NK-92 treated with Interleukin-12 subunit alpha and Interleukin-12 subunit beta, amount 100 ng/mL, for 24 hours (cell line): ENCODE measurements at places on chromosomes 2 and 18.

GRCh38 chr18:64052772-64053171, 82.9 kb downstream of the SERPINB8 start:
- no peak for DNase-seq

GRCh38 chr2:237944302-237944701, 22.5 kb upstream of the UBE2F start:
- no peak for DNase-seq

DNA sequence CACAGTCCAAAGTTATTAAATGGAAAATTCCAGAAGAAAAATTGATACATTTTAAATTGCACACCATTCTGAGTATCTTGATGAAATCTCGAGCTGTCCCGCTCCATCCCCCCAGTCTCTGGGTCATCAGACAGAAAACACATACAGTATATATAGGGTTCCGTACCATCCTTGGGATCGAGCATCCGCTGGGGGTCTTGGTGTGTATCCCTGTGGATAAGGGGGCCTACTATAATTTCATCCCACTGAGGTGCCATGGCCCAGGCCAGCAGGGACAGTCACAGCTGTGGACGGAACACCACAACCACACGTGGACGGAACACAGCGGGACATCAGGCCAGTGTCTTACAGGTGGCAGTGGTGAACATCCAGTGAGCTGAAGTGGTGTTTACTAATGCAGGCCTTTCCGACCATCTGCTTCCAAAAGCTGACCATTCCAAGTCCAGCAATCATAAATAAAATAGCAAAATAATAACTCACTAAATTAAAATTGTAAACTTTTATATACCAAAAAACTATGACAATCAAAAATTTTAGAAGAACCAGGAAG, 14.0 kb downstream of the TWIST2 start:
- no peak for DNase-seq

DNA sequence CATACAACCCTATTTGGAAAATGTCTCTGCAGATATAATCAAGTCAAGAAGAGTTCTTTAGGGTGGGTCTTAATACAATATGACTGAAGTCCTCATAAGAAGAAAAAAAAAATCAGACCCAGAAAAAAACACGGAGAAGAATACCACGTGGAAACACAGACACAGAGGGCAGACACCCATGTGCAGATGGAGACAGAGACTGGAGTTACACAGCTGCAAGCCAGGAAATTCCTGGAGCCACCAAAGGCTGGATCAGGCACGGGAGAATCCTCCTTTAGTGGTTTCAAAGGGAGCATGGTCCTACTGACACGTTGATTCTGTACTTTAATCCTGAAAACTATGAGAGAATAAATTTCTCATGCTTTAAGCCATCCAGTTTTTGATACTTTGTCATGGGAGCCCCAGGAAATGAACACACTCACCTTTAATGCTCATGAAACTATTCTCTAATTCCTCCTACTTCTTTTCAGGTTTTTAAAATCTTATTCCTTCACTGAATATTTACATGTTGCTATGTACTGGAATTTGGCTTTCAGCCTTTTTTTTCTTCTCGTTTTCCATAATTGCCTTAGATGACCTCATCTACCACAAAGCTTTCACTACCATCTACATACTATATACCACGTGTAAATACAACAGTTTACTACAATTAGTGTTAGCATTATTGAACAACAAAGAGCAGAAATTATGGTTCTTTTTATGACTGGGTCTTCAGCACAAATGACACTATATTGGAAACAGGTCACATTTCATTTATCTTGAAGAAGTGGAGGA, 529.1 kb downstream of the IRS1 start:
- DNase-seq: no peak

- no peak for DNase-seq
Observed at GRCh38 chr2:134041877-134042276, 212.0 kb upstream of the MGAT5 start.

GRCh38 chr2:175004980-175005732, at the start of gene CHN1:
TSS of gene CHN1 (minus strand) at chr2:175005381. CDS start at chr2:175004912, 469 bp downstream.
- no peak for DNase-seq

GRCh38 chr2:221137385-221137784, 434.7 kb downstream of the EPHA4 start:
- DNase-seq: no peak

DNA sequence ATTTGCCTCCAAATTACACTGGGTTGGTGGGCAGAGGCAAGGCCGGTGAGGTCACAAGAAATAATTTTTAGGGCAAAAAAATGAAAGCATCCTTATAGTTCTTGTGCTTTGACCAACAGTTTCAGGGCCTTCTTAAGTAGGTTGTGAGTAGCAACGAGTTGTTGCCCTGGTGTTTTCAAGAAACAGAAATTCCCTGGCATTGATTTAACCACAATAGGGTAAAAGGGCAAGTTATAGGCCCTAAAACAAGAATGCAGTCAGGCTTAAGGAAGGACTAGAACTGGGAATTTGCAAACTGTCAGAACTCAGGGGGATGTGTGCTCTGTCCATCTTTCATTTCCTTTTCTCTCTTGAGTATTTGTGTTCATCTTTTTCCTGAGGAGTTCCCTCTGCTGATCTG, 46.1 kb upstream of the STPG4 start:
- no peak for DNase-seq

DNA sequence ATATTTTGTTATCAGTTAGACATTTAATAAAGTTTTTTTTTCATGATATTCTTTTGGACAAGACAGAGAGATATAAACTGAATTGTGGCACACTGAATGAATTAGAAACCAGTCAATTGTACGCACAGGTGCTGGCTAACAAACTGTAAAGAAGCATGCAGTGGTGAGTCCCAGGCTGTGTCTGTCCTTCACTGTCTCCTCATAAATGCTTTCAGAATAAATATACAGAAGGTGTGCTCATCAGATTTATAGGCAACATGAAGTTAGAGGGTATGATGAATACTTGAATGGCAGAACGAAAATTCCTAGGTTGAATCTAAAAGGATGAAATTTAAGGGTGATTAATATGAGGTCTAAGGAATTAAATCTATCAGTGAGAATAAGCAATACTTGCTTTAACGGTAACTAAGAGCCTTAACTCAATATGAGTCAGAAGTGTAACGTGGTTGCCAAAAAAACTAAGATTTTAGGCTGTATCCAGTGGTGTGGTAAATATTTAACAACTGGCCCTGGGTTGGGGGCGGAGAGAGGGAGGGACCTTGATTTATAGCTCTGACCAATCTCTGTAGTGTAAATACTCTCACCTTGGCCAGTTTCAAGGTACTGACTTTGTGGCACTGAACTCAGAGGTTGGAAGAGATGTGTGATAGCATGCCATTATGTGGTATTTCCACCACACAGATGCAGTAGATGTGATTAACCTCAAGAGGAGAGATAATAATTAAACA, 41.9 kb upstream of the AAK1 start:
- peak; percentile 25 for DNase-seq

GRCh38 chr2:64697297-64698176, 43.8 kb upstream of the SERTAD2 start:
- no peak for DNase-seq

GRCh38 chr2:104254017-104254416, 599.9 kb upstream of the POU3F3 start:
- DNase-seq: no peak
